ENCODE measurements at places on chromosomes 13 and 19.

- H3K27me3 ChIP-seq: no peaks in the 10 kb centered on the region
- no peak for DNase-seq
- H3K27ac ChIP-seq: no peak overlapping the region
- H3K4me1 ChIP-seq: no peaks in the 10 kb centered on the region
- no peak overlapping the region for H3K4me3 ChIP-seq
These were observed 63.7 kb downstream of the KL start for GRCh38 chr13:33079960-33080359.

- no peak for DNase-seq
- no peak overlapping the region for H3K4me3 ChIP-seq
- H3K36me3 ChIP-seq: no peaks in the 10 kb centered on the region
- no peak overlapping the region for H3K27ac ChIP-seq
- no peaks in the 10 kb centered on the region for H3K27me3 ChIP-seq
These were observed 32.8 kb upstream of the NDUFS7 start for GRCh38 chr19:1350867-1351266.

GRCh38 chr13:108376308-108376707, 106.8 kb downstream of the TNFSF13B start:
- H3K36me3 ChIP-seq: no peaks in the 10 kb centered on the region
- no peak overlapping the region for H3K27ac ChIP-seq
- H3K27me3 ChIP-seq: no peaks in the 10 kb centered on the region
- no peak for DNase-seq

GRCh38 chr19:47228937-47229675, 1.9 kb downstream of the BBC3 start:
- H3K4me3 ChIP-seq: peak overlapping the region; percentile 78
- DNase-seq: no peak
- no peaks in the 10 kb centered on the region for H3K36me3 ChIP-seq
- H3K4me1 ChIP-seq: peaks cover 39% of the 10 kb centered on the region

DNA sequence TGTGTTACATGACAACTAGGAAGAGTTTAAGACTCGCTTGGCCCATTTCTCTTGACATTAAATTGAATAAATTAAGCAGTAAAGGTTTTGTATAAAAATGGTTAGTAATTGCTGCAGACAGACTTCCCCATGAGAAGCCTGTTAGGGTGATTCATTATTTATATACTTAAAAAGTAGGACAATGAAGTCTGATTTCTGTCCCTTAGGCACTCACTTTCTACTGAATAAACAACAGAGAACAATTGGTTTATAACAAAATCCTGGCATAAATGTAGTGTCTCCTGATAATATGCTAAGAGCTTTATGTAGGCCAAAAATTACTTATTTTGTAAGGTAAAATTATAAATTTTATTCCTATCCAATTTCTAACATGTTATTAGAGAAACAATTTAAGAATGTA, 2138.5 kb upstream of the PCDH20 start:
- H3K36me3 ChIP-seq: no peaks in the 10 kb centered on the region
- H3K27ac ChIP-seq: no peak overlapping the region
- no peak for DNase-seq

DNA sequence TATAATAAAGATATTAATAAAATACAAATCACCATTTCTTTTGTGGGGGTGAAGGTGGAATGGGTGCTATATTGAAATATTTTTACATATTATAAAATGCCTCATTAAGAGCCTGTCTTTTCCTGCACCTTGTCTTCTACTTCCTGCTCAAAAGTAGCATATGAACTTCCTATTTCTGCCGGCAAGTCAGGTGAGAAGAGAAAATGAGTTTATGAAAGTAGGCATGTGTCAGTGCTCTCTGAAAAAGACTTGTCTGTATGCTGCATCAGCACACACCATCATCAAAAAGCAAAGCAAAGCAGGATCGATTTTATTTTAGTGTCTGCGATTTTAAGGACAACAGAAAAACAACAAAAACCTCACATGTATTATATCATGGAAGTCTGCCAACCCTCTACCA, 114.2 kb downstream of the RAP2A start:
- no peak overlapping the region for H3K27ac ChIP-seq
- no peak overlapping the region for H3K4me3 ChIP-seq
- no peak for DNase-seq
- no peaks in the 10 kb centered on the region for H3K27me3 ChIP-seq
- H3K36me3 ChIP-seq: no peaks in the 10 kb centered on the region

- no peak overlapping the region for H3K4me3 ChIP-seq
- no peaks in the 10 kb centered on the region for H3K27me3 ChIP-seq
- H3K36me3 ChIP-seq: peaks cover 58% of the 10 kb centered on the region
- no peak for DNase-seq
- no peaks in the 10 kb centered on the region for H3K4me1 ChIP-seq
These were observed 15.2 kb downstream of the SAE1 start for GRCh38 chr19:47145639-47146486.

DNA sequence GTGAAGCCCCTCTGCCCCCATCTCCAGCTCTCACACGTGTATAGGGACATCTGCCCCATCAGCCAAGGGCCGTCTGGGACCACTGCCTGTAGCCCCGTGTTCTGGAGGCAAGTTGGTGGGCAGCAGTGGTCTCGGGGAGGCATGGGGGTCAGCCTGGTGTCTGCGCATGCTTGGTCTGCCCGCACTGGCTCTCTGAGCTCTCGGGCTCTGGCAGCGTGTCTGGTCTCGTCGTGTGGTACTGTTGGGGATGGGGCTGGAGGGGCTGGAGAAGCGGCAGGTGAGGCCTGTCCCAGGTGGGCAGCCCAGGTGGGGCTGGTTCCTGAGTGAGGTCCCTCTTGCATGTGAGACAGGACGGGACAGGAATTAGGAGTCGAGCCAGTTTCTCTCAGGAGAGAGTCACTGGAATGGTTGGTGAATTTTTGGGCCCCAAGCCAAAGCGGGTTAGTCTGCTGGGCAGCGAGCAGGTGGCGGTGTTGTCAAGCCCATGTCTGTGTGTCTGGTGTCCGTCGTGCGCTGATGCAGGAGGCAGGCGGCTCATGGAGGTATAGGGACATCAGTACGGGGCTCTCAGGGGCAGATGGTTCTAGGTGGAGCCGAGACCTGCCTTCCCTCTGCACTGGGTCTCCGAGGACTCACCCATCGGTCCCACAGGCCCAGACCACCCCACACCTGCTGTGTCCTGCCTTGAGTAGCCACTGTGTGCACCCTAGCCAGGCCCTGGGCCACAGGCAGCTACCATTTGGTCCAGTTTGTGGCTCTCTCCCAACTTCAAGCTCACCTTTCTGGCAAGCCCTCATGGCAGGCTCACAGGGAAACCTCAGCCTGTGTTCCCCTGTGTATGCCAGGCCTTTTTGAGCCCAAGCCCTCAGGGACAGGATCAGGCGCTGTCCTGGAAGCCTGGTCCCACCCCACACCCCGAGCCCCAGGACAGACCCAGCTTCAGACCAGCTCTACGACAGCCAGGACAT, 18.2 kb downstream of the COMP start:
- DNase-seq: no peak
- H3K4me1 ChIP-seq: peaks cover 4% of the 10 kb centered on the region
- H3K36me3 ChIP-seq: no peaks in the 10 kb centered on the region
- H3K27ac ChIP-seq: no peak overlapping the region

- H3K27me3 ChIP-seq: no peaks in the 10 kb centered on the region
- no peak overlapping the region for H3K4me3 ChIP-seq
- H3K36me3 ChIP-seq: no peaks in the 10 kb centered on the region
- H3K4me1 ChIP-seq: no peaks in the 10 kb centered on the region
- no peak overlapping the region for H3K27ac ChIP-seq
These were observed 67.4 kb upstream of the CLDN10 start for GRCh38 chr13:95485045-95485517.

GRCh38 chr13:68257111-68257842, 1027.1 kb upstream of the PCDH9 start:
- no peaks in the 10 kb centered on the region for H3K4me1 ChIP-seq
- no peak overlapping the region for H3K4me3 ChIP-seq
- H3K27me3 ChIP-seq: no peaks in the 10 kb centered on the region
- DNase-seq: no peak
- H3K27ac ChIP-seq: no peak overlapping the region

DNA sequence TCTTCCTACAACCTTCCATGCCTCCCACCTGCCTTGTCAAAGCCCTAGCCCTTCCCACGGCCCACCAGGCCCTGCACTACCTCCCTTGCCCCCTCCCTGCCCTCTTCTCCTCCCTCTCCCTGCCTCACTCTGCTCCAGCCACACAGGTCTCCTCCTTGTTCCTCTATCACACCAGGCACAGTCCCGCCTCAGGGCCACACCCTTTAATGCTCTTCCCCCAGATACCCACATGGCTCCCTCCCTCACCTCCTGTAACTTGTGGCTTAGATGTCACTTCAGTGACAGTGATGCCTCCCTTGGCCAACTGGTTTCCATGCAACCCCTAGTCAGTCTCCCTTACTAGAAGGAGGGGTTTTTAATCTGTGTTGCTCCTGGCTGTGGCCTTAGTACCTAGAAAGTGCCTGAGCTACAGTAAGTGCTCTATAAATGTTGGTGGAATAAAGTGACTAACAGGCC, 1.3 kb downstream of the SIRT6 start:
- no peak overlapping the region for H3K27ac ChIP-seq
- no peak overlapping the region for H3K4me3 ChIP-seq

GRCh38 chr13:102978168-102978567, 88.0 kb downstream of the SLC10A2 start:
- no peak overlapping the region for H3K27ac ChIP-seq
- H3K4me1 ChIP-seq: no peaks in the 10 kb centered on the region
- DNase-seq: no peak
- no peaks in the 10 kb centered on the region for H3K36me3 ChIP-seq
- H3K27me3 ChIP-seq: no peaks in the 10 kb centered on the region

- H3K27ac ChIP-seq: 0 out of 2 replicates have a peak overlapping the region, but pooled peaks have one; percentile 13
- H3K27me3 ChIP-seq: no peaks in the 10 kb centered on the region
- no peaks in the 10 kb centered on the region for H3K36me3 ChIP-seq
These were observed 12.4 kb upstream of the JUND start for GRCh38 chr19:18293642-18294466.

DNA sequence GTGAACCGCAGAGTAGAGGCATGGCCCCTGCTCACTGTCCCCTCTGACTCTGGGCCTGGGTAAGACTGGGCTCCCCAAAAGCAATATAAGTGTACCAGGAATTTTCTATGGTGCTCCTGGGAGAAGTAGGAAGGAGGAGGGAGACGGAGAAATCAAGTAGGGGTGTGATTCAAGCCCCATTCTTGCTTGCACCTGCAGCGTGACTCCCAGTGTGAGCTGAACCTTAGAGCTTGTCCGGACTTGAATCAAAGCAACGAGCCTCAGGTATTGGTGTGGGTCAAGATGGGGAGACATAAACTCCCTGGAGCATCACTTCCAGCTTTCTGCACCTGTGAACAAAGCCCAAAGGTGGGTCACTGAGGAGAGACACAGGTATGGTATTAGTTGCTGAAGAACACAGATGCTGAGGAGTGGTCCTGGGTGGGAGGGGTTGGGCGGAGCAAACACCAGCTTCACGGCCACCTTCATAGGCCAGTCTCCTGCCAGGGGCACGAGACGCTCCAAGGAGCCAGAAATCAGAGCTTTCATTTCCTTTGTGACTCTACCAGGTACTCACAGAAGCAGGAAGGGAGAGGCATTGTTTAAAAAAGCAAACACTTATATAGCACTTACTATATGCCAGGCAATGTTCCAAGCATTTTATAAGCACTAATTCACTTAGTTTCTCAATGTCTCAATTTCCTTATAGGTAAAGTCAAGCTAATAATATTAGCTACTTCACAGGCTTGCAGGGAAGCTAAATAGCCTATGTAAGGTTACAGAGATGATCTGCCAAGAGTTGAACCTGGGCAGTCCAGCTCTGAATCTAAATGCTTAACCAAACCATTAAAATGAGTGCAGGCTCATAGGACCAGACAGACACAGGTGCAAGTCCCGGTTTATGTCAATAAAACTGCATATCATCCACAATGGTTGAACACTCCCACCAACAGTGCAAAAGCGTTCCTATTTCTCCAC, 775.3 kb downstream of the UQCRFS1 start:
- no peak overlapping the region for H3K27ac ChIP-seq
- H3K4me3 ChIP-seq: no peak overlapping the region
- H3K36me3 ChIP-seq: no peaks in the 10 kb centered on the region
- no peaks in the 10 kb centered on the region for H3K27me3 ChIP-seq
- no peaks in the 10 kb centered on the region for H3K4me1 ChIP-seq

Data from H1 (cell line).